SJCRH30 (cell line): ENCODE measurements at places on chromosomes 6 and 20.

DNA sequence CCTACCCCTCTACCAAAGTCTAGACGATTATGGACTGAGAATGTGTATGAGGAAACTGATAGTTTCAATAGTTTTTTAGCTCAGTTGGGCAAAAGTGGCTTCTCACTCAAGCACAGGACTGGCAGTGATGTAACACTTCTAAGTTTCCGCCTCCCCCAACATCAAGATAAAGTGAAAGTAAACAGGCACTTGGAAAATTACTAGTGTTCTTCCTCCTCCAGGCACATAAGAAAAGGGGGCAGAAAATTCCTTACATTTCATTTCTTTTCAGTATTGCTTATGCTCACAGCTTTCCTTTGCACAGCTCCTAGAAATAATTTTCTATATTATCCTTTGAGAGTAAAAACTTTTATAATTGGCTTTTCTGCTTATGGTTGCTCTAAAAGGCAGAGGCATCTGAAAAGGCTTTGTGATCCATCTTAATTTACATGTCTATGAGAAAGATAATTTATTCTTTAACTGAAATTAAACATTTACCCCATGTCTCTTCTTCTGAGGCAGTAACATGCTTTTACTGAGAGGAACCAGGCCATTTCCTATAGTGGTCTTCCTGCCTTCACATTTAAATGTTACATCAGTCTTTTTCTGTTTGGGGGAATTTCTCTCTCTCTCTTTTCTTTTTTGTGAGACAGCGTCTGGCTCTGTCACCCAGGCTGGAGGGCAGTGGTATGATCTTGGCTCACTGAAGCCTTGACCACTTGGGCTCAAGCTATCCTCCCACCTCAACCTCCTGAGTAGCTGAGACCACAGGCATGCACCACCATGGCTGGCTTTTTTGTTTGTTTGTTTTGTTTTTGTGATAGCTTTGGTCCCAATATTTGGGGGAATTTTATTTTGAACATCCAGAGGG, 65.0 kb upstream of the EEF1A1 start:
- DNase-seq = peak; percentile 31

DNA sequence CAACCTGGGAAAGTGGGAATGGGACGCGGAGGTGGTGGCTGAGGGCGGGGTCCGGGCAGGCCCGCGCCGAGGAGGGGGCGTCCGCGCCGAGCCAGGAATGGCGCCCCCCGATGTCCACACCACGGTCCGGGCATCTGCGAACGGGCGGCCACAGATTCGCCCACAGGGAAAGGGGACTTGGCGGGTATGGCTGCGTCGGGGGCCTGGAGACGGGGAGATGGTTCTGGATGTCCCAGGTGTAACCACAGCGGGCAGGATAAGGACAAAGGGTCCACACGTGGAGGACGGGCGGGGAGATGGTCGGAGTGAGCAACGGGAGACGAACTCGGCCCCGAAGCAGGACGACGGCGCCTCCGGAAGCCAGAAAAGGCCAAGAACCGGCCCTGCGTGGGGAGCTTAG, 124.6 kb downstream of the WDR27 start:
- DNase-seq = no peak

DNA sequence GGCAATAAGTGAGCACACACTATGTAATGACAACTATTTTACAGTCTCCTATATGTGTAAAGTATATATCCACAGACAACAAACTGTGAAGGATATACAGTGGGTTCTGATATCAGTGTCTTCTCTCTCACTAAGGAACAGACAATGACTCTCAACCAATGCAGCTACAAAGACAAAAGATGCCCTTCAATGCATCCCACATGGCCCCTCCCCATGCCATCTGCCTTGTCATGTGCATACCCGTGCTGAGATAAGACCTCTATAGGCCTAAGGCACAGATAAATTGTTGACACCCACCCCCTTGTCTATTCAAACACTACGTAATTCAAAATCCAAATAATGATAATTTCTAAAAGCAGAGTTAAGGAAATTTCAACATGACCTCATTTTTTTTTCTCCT, 1123.5 kb upstream of the MAP3K7 start:
- no peak for DNase-seq

GRCh38 chr6:86511962-86512361, 425.4 kb upstream of the HTR1E start:
- DNase-seq = no peak
